Activated naive CD4-positive, alpha-beta T cell treated with anti-CD3 and anti-CD28 coated beads, Interleukin-2, amount 50 U/mL, for 72 hours (primary cell): ENCODE measurements at places on chromosomes 2 and 18.

- DNase-seq, result no peak
Observed at GRCh38 chr18:74229005-74229404, 62.8 kb downstream of the CYB5A start.

DNA sequence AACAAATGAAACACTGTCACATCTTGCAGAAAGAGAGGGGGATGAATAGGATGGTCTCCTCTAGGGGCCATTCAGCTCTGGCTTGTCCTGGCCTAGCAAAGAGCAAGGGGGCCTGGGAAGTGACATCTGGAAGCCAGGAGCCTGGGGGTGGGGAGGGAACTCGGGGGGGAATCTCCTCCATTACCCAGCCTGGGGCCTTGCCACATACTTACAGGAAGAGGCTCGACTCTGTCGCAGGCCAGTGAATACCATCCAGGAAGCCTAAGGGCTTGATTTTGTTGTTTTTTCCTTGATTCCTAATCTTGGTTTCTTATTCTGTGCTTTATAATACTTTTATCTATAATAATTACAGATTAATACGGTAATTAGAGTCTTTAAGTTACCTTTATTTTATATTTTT, 797.5 kb upstream of the ID2 start:
- DNase-seq, result no peak

GRCh38 chr2:188668017-188668680, 306.0 kb upstream of the COL3A1 start:
- no peak for DNase-seq

- DNase-seq, result peak; percentile 80
Observed at GRCh38 chr2:110804915-110805314, 72.5 kb downstream of the ACOXL start.

DNA sequence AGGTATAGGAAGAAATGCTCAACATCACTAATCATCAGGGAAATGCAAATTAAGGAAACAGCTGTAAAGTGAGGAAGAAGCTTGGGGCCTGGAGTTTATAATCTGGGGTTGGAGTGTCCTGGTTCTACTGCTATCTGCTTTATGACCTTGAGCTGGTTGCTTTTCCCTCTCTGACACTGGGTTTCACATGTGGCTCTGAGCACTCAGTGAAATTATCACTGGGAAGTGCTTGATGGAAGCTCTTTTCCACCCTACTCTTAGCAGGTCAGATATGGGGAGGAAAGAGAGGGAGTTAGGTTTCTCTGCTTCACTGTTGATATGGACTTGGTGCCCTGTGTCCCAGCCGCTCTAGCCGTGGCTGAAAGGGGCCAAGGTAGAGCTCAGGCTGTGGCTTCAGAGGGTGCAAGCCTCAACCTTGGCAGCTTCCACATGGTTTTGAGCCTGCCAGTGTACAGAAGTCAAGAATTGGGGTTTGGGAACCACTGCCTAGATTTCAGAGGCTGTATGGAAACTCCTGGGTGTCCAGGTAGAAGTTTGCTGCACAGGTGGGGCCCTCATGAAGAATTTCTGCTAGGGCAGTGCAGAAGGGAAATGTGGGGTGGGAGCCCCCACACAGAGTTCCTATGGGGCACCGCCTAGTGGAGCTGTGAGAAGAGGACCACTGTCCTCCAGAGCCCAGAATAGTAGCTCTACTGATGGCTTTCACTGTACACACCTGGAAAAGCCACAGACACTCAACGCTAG, 52.3 kb downstream of the INPP4A start:
- no peak for DNase-seq

GRCh38 chr2:192146069-192147015, 48.4 kb downstream of the TMEFF2 start:
- DNase-seq, result no peak

GRCh38 chr18:50038448-50038847, 156.5 kb downstream of the MYO5B start:
- no peak for DNase-seq

GRCh38 chr2:182081602-182082260, 96.1 kb downstream of the PPP1R1C start:
- DNase-seq, result no peak

DNA sequence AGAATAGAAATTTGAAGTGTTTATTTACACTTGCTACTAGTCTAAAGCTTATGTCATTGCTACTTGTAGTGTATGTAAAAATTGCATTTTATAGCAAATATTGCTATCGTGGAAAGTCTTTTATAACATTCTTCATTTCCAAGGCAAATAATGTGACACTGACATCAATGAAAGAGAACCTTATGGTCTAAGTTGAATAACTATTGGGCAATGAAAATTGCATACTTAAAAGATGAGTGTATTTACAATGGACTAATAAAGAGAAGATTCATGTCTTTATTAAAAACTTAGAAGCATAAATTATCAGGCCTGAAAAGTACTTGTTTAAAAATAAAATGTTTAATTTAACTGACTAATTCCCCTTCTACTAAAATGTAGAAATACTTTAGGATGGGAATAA, 82.2 kb downstream of the LRP1B start:
- no peak for DNase-seq

DNA sequence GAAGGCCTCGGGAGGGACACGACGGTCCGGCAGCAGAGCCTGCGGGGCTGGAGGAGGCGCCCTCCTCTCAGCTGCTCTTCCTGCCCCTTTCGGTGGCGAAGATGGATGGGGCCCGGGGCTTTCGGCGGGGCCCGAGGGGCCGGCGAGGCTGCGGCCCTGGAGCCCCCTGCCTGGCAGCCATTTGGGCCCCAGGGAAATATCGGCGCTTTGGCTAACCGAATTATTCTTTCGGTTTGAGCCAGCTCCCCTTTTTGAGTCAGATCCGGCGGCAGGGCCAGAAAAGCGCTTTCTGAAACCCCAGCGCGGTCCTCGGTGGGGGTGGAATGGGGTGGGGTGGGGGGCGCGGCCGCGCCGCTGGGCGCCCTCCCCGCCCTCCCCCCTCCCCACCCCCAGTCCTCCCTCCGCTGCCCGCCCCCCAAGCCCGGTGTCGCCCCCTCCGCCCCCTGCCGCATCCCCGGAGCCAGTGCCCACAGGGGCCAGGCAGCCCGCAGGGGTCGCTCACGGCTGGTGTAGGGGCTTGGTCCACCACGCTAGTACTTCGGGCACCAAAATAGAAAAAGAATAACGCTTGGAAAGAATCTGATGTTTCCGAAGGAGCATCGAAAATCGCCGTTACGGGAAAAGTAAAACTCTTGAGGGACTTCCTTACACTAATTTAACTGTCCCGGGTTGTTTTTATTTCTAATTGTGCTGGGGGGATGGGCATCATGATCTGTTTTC, 9.1 kb upstream of the ARID5A start:
- peak; percentile 70 for DNase-seq

- no peak for DNase-seq
Observed at GRCh38 chr2:176473177-176473576, 203.9 kb downstream of the MTX2 start.

DNA sequence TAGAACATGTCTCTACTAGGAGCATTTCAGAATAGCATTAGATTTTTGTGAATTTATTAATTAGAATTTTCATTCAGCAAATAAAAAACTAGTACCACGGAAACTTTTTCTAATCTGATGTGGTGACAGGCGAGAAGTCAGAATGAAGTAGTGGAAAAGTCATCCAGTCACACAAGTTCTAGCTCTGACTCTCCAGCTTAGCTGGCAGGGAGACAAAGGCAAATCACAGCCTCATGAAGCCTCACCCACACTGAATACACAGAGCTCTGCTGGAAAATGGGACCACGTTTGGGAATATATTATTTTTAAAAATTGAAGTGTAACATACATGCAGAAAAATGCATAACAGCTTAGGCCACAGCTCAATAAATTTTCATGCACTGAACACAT, 86.1 kb downstream of the L3MBTL4 start:
- no peak for DNase-seq

- DNase-seq, result no peak
Observed at GRCh38 chr18:9133225-9133624, 3.4 kb upstream of the ANKRD12 start.

- DNase-seq, result no peak
Observed at GRCh38 chr2:110101280-110101844, 14.3 kb downstream of the MALL start.

GRCh38 chr2:5982903-5983265, 290.7 kb downstream of the SOX11 start:
- no peak for DNase-seq

- no peak for DNase-seq
Observed at GRCh38 chr2:241116606-241117560, 14.8 kb upstream of the MTERF4 start.

DNA sequence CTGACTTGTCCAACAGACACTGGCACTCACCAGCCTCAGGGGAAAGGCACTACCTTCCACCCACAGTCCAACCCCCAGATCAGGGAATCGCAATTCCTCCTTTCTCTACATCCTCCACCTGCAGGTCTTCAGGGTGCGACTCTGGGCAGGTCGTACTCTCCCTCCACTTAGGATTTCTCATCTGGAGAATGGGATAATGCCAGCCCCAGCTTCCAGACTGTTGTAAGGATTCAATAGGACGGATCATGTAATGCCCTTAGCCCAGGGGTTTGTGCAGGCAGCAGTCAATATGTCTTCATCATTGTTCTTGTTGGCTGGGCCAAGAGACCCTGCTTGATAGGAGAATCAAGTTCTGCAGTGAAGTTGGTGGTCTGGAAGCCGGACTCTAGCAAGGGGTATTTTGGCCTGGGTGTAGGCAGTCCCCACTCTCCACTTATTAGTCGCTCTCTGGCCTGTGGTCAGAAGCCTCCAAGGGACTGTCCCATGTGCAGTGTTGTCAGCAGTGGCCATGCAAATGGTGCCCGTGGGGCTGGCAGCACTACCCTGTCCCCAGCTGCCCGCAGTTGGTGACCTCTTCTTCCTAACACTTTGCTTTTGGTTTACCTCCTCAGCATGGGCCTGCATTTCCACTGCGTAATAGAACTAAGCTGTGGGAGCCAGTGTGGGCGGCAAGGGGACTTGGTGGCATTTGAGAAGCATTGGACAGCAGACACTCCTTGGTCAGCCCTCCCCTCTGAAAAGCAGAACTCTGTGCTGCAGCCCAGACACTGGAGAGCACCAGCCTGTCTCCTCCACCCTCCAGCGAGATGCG, 172.4 kb upstream of the HS6ST1 start:
- peak; percentile 16 for DNase-seq

GRCh38 chr2:9276901-9277451, 70.4 kb downstream of the ASAP2 start:
- DNase-seq, result no peak

DNA sequence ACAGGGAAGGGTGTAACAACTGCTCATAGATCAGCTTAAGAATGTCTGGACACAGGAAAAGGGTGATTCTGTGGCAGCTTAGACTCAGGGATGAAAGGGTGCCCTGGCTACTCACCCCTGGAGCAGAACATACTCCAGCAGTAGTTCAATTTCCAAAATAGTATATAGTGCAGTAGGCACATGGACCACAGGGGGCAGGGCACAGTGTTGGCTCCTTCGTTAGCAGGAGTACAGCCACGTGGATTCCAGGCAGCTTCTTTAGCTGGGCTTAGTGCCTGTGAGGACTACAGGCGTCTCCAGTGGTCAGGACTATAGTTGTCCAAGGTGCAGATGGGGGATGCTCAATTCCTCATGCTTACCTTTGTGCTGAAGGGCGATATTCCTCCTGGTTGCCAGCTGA, 277.5 kb upstream of the DDX18 start:
- DNase-seq, result no peak

DNA sequence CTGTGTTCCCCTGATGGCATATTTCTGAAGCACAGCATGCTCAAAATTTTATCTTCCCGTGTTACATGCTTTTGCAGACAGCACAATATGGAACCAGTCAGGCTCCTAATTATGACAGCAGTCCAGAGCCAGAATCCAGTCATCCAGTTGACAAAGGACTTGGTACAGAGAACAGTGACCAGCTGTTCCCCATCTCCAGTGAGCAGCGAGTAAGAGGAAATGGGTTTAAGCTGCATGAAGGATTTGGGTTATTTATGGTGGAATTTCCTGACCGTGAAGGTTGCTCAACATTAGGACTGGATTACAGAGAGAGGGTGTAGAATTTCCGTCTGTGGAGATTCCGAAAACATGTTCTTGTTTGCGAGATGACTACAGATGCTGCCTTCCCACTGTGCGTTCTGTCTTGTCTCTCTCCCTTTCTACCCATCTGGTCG, 24.4 kb downstream of the SGPP2 start:
- DNase-seq, result no peak

GRCh38 chr2:235835810-235836209, 332.4 kb downstream of the GBX2 start:
- DNase-seq, result no peak

- DNase-seq, result no peak
Observed at GRCh38 chr18:22064581-22064980, 104.8 kb upstream of the GATA6 start.

DNA sequence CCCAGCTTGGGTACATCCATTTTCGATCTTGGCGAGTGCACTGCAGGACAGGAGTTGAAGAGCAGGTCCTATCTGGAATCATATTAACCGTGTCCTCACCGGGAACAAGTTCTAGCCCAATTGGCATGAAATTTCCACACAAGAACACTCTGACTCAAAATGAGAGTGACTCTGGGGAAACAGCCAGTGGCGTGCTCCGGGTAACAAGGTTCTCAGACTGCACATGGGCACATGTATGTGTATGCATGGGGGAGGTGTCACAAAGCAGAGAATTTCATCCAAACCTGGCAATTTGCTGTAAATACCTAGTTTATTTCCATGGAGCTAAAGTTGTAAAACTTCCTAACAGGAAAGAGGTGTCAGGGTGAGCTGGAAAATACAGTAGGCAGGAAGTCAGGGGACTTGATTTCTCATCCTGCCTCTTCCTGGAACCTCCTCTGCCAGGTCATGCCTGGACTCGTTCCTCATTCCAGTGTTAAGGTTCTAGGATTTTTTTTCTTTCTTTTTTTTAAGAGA, 1.7 kb downstream of the TUBB6 start:
- no peak for DNase-seq

GRCh38 chr18:44750774-44751173, 70.1 kb downstream of the SETBP1 start:
- no peak for DNase-seq

DNA sequence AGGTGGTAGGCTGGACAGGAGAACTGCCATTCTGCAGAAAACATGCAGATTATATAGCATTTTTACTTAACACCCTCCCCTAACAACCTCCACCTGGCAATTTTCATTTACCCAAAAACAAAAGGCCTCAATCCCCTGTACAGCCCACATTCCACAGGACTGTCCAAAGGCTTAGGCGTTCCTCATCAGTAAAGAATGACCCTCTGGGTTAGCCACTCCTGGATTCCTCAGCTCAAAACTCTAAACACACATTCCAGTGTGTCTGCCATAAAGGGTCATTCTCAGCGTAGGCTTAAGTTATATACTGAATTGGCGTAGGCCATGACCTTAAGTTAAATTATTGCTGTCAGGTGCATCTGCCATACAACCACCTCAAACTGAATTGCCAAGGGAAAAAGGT, 261.8 kb upstream of the CHAC2 start:
- DNase-seq, result no peak
